Foreskin keratinocyte (primary cell): ENCODE measurements at places on chromosomes 11 and 22. TPM values are rescaled to one million over a fixed set of nuclear protein-coding genes. Genes with fewer than 3 reads are reported as not detected.
A peak's percentile ranks its signal among the peaks of the same experiment; 100 is the strongest.

DNA sequence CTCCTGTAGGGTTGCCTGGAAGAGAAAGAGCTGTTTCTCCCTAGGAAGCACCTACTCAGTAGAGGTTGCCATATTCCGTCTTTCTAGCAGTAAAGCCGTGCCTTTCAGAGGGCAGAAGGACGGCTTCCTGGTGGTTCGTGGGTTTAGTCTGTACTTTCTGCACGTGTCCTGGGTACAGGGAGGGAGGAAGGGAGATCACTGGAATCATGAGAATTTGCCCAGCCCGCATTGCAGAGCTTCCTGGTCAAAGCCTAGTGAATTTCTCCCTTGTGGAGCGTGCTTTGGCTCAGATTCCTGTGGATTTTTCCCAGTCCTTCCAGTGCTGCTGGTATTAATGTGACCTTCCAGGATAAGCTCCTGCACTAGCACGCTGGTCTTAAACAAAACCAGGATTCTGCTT lies 44.9 kb downstream of the GRAMD1B start:
- DNase-seq: no peak

OR8G5 gene
- total RNA-seq: not detected in 2 replicates

GRCh38 chr11:32426192-32426591 lies 9.1 kb downstream of the WT1 start:
- DNase-seq: no peak

TBX1 gene
- total RNA-seq: 0.54 and 0.63 TPM in 2 replicates

- no peak for DNase-seq
Observed at GRCh38 chr11:20522536-20522935, 76.9 kb upstream of the SLC6A5 start.

GRCh38 chr11:110858547-110858921 lies 146.3 kb upstream of the ARHGAP20 start:
- no peak for DNase-seq

DNA sequence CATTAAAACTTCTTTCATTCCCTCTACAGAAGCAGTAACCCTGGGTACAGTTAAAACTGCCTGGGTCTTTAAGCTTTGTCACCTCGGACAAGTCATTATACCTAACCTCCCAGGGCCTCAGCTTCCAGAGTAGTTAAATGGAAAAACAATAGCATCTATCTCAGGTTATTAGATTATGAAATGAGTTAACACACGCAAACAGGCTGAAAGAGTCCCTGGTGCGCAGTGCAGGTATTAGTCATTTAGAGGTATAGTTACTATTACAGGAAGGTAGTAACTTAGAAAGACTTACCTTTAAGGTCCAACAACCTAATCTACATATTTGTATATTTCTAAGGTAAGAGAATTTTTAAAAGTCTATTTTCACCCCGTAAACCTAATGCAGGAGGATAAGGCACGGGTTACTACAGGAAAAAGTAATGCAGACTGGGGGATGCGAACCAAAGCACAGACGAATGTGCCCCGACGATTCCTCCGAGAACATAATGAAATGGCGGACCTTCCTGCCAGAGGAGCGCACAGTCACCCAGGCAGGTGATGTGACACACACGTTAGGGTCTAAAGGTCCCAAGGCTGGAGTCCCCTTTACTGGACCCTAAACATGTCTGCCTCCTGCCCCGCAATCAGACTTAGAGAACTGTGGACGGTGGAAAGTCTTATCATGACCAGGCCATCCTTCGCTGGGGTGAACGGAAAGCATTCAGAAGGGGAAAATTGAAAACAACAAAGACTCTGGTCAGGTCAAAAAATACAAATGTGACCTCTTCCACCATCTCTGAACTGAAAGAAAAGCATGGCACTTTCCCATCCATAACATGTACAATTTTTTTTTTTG lies 1.3 kb downstream of the NAP1L4 start:
- DNase-seq: peak; percentile 57

DNA sequence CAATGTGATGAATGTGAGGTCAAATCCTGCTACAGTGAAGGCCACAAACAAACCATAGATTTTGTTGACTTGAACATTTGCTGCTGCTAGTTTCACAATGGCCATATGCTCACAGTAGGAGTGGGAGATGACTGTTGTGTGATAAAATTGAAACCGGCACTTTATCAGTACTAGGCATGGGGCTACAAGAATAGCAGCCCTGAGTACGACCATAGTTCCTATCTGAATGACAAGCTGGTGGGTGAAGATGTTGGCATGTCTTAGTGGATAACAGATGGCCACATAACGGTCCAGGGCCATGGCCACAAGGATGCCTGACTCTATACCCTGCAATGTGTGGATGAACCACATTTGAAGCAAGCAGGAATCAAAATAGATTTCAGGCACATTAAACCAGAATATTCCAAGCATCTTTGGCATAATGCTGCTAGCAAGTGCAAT lies 2.8 kb downstream of the OR52A1 start:
- no peak for DNase-seq

ASPHD2 gene
- total RNA-seq: 7.3 and 9.5 TPM in 2 replicates

RHOG gene
- total RNA-seq: 45.9 and 47.2 TPM in 2 replicates

- DNase-seq: no peak
Observed at GRCh38 chr22:37487571-37487970, 1.4 kb upstream of the MFNG start.

DNA sequence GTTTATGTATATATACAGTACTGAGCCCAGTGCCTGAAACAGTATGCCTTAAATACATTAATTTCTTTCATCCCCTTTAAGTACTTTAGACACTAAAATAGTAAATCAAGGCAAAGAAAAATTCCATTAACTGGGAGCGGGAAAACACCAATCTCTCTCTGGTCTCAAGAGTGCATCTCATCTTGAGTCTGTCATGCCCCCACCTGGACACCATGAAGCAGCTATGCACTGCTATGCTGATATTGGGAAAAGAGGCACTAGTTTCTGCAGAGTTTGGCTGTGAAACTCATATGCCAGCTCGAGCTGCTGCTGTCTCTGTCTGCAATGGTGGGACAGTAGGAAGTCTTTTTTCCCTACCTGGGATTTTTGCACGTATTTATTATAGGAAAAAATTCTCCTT lies 754.4 kb upstream of the RAG2 start:
- no peak for DNase-seq

DNA sequence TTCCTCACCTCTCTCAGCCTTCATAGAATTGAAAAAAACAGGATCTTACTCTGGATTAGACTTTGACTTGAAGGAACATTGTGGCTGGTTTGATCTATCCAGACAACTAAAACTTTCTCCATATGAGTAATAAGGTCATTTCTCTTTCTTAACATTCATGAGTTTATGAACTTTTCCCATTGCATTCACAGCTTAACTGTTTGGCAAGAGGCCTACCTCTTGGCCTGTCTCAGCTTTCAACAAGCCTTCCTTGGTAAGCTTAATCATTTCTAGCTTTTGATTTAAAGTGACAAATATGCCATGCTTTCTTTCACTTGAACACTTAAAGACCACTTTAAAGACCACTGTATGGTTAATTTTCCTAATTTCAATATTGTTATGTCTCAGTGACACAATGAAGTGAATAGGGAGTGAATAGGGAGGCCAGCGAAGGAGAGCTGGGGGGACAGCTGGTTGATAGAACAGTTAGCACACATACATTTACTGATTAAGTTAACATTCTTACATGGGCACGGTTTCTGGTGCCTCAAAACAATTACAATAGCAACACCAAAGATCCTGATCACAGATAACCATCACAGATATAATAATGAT lies 17.0 kb downstream of the IMMP1L start:
- no peak for DNase-seq

DNA sequence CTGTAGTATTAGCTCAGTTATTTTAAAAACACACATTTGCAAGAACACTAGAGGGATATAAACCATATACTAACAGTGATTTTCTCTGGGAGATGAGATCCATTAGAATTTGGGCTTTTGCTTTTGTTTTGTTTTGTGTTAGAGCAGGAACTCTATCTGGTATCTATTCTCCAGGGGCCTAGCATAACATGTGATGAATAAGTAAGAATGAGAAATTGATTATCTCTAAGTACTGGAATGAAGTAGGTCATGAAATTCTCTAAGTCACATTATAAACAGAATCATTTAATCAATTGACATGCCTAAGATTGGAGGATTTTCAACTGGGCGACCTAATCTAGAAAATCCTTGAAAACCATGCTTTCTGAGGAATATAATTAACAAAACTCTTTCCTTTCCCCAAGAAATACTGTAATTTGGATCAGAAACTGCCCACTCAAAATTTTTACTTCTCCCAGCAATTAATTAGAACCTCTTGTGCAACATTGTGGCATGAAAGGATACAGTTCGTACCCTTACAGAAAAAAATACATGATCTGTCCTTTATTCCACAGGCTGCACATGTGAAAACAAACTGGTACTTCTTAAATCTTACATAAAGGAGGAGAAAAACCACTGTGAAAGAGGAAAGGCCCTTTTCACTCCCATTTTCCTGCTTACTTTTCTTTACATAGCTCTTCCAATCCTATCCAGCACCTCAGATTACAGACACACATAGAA lies 93.5 kb downstream of the MRTFA start:
- DNase-seq: no peak
